ENCODE measurements at places on chromosomes 2 and 18.

DNA sequence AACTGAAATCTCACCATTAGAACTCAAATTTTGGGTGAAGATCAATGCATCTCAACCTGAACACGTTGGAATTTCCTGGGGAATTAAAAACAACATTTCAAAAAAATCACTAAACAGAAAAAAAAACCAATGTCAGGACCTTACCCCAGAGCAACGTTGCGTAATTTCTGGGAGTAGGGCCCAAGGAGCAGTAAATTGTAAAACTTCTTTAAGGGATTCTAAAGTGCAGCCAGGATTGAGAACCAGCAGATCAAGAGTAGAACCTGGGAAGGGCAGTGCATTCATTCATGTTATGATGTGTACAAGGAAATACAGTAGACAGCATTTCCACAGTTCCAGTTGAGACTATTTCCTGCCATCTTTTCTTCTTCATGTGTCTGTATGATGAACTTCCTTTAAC lies 56.9 kb downstream of the RHBDD1 start:
- DNase-seq = peak; percentile 44

- DNase-seq = no peak
These were observed 783.1 kb upstream of the FSHR start for GRCh38 chr2:49937432-49937831.

DNA sequence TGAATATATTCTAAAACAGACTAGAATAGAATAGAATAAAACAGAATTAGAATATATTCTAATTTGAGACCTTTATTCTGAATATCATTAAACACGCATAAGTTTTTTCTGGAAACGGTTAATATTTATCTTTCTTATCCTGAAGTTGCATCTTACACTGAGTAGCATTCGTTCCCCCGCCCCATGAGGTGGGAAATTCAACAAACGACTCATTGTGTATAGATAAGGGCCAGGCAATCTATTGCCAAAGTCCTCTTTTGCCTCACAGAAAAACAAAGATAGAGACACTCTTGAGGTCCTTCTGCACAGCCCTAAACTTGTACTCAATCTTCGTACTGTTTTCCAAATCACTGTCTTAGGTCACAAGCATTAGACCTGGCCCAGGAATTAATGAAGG lies 98.1 kb downstream of the COL6A3 start:
- peak; percentile 76 for DNase-seq

- DNase-seq = no peak
These were observed 23.5 kb upstream of the KLF11 start for GRCh38 chr2:10019602-10020400.

GRCh38 chr2:172381275-172382027 lies 45.9 kb upstream of the ITGA6 start:
- DNase-seq = no peak

DNA sequence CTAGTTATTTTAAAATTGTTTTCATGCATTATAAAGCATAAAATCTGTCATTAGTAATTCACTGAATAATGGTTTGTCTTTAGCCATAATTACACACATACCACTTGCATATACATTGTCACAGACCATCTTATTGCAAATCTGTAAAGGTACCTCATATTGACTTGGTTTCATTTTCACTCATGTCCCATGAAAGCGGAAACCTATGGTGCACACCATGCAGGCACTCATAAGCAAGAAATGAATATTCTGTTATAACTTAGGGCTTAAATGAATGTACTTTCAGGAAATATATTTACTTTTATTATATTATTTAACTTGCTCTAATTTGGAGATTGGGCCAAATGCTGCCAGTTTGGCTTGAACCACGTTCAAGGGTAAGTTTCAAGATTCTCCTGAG lies 29.2 kb upstream of the STK17B start:
- no peak for DNase-seq

DNA sequence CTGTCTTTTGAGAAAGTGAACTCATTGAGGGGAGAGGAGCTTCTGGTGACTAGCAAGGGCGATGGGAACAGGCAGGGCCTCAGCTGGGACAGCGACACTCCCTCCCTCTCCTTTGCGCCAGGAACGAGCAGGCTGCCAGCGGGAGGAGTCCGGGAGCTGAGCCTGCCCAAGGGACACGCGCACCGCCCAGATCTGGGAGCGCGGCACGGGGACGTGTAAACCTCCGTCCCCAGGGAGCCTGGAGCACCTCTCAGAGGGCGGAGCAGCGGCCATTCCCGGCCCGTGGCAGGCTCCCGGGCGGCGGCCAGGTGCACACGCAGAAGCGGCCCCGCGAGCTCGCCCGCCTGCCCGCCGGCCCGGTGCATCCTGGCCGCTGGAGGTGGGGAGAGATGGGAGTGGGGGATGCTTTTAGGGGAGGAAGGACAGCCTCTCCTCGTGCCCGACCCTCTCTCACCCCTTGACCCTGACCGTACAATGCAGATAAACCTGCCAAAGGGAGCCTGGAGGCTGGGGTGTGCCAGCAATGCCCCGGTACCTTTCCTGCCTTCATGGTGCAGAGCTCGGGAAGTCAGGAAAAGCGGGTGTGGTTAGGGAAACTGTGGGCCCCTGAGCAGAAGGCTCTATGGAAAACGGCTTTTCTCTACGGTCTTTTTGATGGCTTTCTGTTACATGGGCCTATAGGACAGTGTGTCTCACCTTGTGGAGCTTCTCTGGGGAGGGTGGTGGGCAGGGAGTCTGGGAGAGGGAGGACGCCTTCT lies 2.2 kb downstream of the AQP4 start:
- no peak for DNase-seq

GRCh38 chr2:23826040-23826439 lies 100.9 kb downstream of the ATAD2B start:
- peak; percentile 18 for DNase-seq

DNA sequence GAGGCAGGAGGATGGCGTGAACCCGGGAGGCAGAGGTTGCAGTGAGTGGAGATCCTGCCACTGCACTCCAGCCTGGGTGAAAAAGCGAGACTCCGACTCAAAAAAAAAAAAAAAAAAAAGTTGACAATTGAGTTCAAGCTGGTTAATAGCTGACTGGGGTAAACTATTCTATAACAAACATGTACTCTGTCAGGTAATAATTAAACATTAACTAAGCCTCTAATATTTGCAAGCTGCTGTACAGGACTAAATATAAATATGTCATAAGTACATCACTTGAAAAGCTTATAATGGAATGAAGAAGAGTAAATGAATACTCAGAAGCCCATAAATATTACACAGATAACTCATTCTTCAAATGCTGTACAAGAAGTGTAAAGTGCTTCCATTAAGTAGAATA lies 190.4 kb upstream of the CRIM1 start:
- no peak for DNase-seq

DNA sequence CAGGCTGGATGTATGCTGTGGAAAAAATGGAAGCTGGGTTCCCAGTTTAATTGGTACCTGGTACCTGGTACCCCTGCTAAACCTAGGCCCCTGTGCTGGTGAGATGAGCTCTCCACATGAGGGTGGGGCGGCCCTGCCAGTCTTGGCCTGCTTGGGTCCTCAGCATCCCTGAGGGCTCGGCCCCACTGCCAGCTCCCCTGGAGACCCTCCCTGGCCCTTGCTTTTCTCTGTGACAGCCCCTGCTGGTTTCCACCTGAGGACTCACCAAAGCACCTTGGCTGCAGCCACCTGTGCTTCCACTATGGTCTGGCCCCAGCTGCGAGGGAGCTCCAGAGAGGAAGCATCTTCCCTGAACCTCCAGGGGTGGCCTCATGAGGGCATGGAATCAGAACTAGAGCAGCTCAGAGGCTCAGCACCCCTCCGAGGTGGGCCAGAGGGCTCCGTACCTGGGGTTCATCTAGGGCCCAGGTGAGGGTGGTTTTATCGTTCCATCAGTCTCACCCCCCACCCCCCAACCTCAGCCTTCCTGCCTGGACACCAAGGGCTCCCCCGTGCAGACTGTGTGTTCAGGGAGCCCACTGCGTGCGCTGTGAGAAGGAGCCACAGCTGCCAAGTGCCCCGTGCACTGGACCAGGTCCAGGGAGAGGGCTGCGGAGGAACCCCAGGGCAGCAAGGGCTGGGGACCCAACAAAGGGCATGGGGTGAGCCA lies 23.7 kb upstream of the HDAC4 start:
- no peak for DNase-seq

GRCh38 chr2:21924640-21925285 lies 801.0 kb downstream of the TDRD15 start:
- no peak for DNase-seq

- peak; percentile 63 for DNase-seq
These were observed 30.4 kb downstream of the KLF7 start for GRCh38 chr2:207135340-207135739.

DNA sequence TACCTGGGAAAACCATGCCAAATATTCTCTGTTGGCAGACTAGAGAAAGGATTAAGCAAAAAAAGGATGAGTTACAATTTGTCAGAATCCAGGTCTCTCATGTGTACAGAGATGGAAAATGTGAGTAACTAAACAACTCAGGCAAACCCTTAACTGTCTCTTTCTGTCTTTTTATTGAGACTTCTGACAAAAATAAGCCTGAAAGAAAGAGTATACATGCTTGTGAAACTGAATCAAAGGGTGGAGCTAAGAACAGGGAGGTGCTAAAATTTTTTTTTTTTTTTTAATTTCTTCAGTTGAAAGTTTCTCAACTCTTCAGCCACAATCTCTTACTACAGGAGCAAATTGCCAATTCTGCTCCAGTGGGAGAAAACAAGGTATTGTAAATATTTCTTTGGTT lies at the start of gene SERPINB10:
Gene SERPINB10, plus strand, starts transcription at position 295 of the 400 bp plus-strand sequence. CDS start 7,553 bp downstream, outside the sequence.
- peak; percentile 8 for DNase-seq

DNA sequence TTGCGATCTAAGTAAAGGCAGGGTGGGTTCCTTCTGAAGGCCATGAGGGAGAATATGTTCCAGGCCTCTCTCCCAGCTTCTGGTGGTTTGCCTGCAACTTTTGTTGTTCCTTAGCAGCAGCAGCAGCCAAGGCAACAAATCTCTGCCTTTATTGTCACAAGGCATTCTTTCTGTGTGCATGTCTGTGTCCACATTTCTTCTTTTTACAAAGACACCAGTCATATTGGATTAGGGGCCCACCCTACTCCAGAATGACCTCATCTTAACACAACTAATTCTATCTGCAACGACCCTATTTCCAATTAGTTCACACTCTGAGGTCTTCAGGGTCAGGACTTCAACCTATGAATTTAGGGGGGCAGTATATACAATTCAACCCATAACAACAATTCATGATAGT lies 587.5 kb downstream of the XIRP2 start:
- no peak for DNase-seq

All from cardiac fibroblast (primary cell).